ENCODE measurements at places on chromosomes 13 and 19.

GRCh38 chr13:36432106-36432544 lies at the start of gene CCNA1:
CCNA1 (plus strand) TSS chr13:36432495; CDS start chr13:36433057, 562 bp downstream.
- no peak for DNase-seq

DNA sequence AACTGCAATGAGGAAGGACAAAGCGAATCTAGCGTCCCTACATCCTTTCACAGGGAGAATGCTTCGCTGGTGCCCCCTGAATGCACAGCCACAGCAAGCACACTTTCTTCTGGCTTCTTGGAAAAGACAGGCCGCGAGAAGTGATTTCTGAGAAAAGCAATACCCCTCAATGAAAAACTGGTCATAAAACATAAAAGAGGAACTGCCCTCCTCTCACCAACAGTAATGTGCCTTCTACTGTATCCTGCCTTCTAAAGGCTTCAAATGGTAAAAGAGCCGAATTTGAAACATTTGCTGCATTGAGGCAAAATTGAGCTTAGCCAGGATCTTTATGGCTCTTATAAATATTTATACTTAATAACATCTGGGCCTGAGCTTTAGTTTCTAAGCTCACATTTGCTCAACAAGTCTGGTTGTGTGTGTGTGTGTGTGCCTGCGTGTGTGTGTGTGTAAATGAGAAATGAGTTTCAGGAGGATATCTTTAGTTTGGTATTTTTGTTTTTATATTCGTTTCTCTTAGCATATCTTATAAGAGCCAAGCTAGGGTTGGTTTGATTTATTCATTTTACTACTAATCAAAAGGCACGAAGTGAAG lies 246.1 kb upstream of the MAB21L1 start:
- DNase-seq = no peak

GRCh38 chr13:39244561-39245230 lies 206.4 kb downstream of the NHLRC3 start:
- DNase-seq = no peak

DNA sequence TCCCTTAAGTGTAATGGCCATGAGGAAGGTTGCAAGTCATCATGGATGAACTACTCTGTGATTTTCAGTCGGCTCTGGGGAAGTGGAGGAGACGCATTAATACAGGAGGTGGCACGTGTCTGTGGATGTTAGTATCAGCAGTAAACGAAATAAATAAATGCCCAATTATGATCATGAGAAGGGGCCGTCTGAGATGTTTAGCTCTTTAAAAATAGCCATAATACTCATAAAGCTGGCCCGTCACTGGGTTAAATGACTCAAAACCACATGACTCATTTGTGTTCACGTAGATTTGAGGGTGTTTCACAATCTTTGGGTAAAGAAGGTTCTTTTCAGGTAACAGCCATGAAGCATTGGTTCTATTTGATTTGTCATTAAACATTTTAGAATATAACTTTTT lies 620.6 kb downstream of the GPC6 start:
- peak; percentile 76 for DNase-seq

GRCh38 chr13:98504371-98504963 lies 72.4 kb downstream of the STK24 start:
- DNase-seq = no peak

GRCh38 chr13:44271915-44272341 lies 101.7 kb upstream of the SERP2 start:
- DNase-seq = no peak

GRCh38 chr13:86830046-86830445 lies 841.1 kb upstream of the SLITRK5 start:
- DNase-seq = no peak

DNA sequence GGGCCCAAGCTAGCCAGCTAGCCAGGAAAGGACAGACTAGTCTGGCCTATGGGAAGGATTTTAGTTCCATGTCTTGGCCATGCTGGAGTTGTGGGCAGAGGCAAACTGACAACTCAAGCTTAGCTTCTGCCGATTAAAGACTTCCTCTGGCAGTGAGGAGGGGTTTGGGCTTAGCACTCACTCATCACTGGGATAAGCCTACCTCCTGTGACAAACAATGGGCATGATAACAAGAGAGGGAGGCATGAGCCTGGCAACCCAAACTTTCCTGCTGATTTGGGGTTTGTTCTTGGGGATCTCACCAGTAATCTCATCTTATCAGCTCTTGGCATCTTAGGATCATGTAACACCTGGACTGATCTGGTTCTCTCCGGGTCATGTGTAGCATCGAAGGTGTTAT lies 83.6 kb downstream of the KL start:
- no peak for DNase-seq

- DNase-seq = no peak
Observed at GRCh38 chr13:46759846-46760245, 37.1 kb downstream of the ESD start.

DNA sequence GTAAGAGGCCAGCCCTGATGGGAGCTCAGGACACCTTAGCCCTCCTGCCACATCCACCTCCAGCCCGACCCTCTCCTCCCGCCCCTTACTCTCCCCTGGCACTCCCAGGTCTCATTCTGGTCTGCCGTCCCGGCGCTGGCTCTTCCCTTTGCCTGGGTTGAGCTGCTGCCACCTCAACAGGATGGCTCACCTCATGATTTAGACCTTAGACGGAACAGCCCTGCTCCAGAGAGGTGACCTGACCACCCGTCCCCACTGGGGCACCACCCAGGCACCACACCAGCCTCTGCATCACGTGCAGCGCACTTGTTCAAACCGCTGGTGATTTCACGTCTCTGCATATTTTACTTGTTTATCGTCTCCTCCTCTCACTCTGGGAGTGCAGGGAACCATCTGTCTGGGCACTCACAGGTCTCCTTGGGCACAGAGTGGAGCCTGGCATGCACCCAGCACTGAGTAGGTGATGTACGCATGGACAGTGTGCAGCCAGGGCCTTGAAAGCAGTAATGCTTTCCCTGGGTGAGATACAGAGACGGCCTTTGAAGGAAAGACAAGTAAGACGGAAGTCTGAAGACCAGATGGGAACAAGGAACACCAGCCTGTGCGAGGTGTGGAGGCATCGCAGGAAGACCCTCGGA lies 183.1 kb downstream of the KATNAL1 start:
- DNase-seq = no peak

DNA sequence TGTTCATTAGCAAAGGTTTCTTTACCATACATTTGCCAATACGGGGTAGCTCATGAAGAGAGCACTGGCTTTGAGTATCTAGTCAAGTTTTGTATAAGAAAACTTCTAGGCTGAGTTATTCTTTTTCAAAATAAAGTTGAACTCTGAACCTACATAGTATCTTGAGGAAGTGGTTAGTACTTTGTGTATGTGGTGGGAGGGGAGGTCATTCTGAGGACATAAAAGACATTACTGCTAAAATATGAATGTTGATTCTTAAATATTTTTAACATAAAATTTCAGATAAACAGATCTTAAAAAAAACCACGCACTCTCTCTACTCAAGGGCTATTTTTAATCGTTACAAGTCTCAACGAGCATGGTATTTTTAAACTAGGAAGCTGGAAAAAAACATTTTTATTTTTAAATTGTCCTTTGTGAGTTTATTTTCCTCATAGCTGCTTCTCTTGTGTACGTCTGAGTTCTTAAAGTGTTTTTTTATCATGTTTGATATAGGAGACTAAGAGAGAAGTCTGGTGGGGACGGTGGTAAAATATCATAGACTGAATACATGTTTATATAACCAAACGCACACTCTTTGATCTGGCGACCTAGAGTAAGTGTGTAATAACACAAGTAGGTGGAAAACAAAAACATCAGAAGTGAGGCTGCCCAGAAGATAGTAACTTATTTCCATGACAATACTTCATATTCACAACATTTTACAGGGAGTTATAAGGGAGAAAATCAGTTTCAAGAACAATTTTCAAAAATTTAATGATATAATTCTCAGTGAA lies 118.0 kb upstream of the POSTN start:
- peak; percentile 9 for DNase-seq

DNA sequence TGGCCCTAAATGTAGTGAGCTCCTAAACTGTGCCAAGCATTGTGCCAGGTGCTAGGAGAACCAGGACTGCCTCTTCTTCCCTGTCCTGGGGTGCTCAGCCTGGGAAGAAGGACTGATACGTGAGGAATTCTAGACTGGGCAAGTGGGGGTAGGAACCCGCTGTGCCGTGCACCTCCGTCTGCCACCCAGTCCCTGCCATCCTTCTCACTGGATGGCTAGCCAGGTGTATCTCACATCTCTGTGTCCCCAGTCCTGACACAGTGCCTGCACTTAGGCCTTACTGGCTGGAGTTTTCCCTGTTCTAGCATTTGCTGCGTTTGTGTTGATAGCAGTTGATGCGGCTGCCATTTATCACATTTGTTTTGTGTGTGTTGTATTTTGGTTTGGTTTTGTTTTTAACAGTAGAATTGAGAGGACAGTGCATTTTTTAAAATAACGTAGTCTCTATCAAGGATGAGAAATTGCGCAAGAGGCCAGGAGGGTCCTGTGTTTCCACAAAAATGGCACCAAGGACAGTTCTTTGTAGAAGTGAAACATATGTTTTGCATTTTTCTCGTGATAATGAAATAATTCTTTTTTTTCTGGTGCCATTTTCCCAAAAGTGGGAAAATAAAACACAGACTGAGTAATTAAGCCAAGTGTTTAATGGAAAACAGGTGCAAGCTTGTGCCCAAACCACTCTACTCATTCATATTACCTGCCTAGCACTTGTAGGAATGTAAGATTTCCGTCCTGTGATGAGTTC lies 4.7 kb upstream of the GPR183 start:
- peak; percentile 42 for DNase-seq

- DNase-seq = peak; percentile 49
Observed at GRCh38 chr19:55437410-55437809, 5.7 kb downstream of the SHISA7 start.

DNA sequence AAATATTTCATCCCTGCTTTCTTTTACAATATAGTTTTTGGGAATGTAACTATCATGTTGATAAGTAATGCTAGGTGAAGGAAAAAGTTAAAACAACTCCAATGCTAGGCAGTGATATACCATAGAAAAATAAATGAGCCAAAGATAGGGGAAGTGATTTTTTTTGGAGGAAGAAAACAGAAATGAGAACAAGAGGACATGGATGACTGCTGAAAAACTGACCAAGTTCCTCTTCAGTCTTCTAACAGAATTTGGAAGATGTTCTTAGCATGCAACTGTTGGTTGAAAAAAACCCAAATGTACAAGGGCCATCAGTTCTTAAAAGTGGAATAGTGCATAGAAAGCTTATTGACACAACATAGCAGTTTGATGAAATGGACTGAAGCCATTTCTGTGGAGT lies 262.5 kb upstream of the STARD13 start:
- no peak for DNase-seq

DNA sequence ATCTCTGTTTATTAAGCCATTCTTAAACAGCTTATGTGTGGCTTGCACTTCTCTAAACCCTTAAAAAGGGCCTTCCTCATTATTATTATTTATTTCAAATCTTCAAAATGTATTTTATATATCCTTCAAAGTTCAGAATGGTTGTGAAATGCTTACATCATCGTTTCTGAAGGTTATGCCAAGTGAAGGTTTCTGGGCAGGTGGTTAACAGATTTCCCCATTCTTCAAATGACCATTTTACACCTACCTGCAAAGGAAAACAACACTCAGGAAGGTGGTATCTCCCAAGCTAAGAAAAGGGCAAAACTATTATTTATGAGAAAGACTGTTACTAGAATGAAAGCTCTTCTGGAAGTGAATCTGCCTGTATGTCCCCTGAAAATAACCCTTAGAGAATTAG lies 191.6 kb downstream of the SHISA2 start:
- DNase-seq = no peak

GRCh38 chr19:58058467-58058866 lies 615 bp upstream of the ZNF135 start:
- no peak for DNase-seq

DNA sequence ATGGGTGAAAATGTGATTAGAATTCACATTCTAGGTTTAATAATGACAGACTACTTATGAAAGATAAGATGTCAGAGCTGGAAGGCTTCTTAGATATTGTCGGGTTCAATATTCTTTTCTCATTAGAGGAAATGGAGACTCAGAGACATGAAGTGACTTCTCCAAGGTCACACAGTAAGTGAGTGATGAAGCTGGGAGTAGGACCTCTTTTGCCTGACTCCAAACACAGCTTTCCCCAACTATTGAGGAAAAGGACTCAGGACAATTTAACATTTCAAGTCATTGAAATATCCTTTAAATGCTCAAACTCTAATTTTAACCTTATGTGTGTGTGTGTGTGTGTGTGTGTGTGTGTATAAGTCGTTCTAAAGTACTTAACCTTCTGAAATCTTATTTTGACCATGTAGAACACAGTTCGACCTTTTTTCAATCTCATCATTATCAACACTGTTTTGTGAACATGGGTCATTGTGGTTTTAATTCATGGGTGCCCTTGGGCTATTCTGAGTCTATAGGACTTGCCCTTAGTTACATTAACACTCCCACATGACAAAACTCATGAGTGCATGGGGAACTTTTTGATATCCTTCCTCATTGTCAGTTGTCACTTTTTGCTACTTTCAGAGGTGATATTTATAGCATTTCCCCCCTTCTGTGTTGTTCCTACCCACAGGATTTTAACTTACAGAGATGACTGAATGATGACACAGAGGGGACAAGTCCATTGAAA lies 53.0 kb downstream of the LRCH1 start:
- no peak for DNase-seq

DNA sequence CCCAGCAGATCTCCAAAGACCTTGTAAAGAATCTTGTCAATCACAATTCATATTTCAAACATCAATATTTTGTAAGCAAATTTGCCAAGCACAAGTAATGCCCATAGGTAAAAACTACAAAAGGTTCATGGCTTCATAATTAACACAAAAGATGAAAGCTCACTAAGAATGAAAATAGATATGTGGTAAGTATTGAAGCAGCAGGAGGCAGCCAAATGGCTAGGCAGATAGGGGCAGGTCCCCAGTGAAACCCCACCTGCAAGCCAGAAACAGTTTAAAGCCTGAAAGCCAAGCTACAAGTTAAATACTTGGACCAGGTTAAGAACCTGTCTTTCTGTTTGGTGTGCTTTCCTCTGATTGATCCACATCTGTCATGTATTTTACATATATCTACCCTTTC lies 942.6 kb upstream of the SPRY2 start:
- DNase-seq = no peak

- DNase-seq = no peak
Observed at GRCh38 chr19:32928806-32929205, 43.0 kb downstream of the CEP89 start.

GRCh38 chr13:33918199-33918932 lies 100.4 kb downstream of the RFC3 start:
- DNase-seq = peak; percentile 86

DNA sequence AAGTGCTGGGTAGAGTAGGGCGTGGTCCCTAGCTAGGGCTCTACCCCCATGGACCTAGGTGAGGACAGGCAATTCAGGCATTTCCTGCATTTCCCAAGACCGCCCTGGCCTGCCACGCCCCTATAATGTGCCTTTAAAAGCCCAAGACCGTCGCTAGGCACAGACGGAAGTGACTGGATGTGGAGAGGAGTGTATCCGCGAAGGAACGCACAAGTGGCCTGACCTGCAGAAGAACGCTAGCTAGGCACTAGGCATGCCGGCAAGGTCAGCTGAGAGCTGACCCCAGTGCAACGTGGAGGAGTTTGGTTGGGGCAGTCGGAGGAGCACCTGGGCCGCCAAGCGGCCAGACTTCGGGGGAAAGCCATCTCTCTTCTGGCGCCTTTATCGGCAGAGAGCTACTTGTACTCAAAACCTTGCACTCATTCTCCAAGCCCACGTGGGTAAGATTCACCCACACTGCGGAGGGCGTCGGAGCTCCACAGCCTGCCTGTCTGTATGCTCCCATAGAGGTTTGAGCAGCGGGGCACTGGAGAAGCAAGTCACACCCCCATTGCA lies 370.0 kb downstream of the FGF9 start:
- DNase-seq = no peak

- DNase-seq = no peak
Observed at GRCh38 chr19:2977746-2978138, 378 bp downstream of the TLE6 start.
